ENCODE measurements at places on chromosomes 16 and 17. TPM values are rescaled to one million over a fixed set of nuclear protein-coding genes. Genes with fewer than 3 reads are reported as not detected.
A peak's percentile ranks its signal among the peaks of the same experiment; 100 is the strongest.

GRCh38 chr16:3654249-3654991, at the start of gene DNASE1:
Gene DNASE1, plus strand, starts transcription at chr16:3654691. Its CDS starts 683 bp downstream, at chr16:3655374.
- peak; percentile 46 for DNase-seq

DNA sequence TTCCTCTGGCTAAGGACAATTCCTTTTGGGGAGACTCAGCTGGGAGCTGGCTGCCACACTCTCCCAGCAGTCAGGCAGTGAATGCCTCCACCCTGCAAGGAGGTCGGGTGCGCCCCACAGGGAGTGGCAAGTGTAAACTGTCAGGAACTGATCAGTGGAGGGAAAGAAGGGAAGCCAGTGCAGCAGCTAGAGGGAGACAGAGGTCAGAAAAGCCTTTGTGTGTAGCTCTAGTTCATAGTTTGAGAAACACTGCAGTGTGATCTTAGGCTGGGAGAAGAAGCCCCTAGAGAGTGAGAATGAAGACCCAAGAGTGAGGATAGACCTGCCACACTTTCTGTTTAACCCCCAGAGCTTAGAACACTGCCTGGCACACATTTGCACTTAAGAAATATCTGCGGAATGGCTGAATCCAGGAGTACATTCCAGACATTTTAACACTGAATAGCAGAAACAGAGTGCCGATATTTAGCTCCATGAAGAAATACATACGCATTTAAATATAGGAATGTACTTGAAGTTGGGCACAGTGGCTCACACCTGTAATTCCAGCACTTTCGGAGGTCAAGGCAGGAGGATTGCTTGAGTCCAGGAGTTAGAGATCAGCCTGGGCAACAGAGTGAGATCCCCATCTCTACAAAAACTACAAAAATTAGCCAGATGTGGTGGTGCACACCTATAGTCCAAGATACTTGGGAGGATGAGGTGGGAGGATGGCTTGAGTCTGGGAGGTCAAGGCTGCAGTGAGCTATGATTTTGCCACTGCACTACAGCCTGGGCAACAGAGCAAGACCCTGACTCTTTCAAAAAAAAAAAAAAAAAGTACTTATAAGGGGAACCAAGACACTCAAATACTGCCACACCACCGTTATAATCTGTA, 11.1 kb upstream of the SLC5A11 start:
- no peak for DNase-seq

GRCh38 chr16:30882429-30883310, 11.2 kb downstream of the BCL7C start:
- DNase-seq: no peak

DNA sequence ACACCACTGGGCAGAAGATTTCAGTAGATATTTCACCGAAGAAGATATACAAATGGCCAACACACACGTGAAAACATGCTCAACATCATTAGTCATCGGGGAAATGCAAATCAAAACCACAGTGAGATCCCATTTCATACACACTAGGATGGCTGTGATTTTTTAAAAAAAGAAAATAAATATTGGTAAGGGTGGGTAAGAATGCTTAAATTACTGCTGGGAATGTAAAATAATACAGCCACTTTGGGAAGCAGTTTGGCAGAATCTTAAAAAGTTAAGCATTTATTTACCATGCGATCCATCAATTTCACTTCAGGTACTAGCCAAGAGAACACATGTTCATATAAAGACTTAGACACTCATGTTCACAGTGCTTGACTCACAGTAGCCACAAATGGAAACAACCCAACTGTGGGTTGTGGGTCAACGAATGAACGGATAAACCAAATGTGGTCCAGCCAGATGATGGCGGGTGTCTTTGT, 6.5 kb upstream of the C16orf74 start:
- no peak for DNase-seq

DOC2B gene
- polyA plus RNA-seq: 3.6 TPM

GRCh38 chr17:36705283-36705795, 104.0 kb downstream of the MRM1 start:
- DNase-seq: no peak

- peak; percentile 78 for DNase-seq
Observed at GRCh38 chr17:39699818-39700147, at the start of gene ERBB2. Gene ERBB2, plus strand, starts transcription at chr17:39700064. Its CDS starts 175 bp downstream, at chr17:39700239.

DNAH17 gene
- 3.3 TPM for polyA plus RNA-seq

MAZ gene
- polyA plus RNA-seq: 270 TPM

DNA sequence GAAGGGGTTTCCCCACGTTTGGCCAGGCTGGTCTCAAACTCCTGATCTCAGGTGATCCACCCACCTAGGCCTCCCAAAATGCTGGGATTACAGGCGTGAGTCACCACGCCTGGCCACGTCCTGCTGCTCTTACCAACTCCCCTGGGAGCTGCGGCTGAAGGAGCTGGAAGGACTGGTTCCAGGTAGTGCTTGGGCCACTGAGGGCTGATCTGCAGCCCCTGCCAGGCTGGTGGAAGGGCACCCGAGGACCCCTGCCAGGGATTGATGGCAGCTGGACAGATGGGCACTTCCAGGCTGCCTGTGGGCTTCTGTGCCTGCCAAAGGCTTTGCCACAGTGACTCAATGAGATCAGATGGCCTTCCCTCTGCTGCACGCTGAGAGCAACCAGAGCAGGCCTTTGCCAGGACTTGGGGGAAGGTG, 2.3 kb downstream of the OXLD1 start:
- no peak for DNase-seq

DNA sequence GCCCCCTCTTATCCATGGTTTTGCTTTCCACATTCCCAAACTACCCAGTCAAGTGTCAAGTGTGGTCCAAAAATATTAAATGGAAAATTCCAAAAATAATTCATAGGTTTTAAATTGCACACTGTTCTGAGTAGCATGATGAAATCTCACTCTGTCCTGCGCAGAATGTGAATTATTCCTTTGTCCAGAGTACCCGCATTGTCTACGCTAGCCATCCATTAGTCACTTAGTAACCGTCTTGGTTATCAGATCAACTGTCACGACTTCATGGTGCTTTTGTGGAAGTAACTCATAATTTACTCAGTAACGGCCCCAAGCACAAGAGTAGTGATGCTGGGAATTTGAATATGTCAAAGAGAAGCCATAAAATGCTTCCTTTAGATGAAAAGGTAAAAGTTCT, 94.9 kb downstream of the SLC39A11 start:
- DNase-seq: no peak

GRCh38 chr17:3761036-3761917, 37.6 kb downstream of the HASPIN start:
- no peak for DNase-seq

DNA sequence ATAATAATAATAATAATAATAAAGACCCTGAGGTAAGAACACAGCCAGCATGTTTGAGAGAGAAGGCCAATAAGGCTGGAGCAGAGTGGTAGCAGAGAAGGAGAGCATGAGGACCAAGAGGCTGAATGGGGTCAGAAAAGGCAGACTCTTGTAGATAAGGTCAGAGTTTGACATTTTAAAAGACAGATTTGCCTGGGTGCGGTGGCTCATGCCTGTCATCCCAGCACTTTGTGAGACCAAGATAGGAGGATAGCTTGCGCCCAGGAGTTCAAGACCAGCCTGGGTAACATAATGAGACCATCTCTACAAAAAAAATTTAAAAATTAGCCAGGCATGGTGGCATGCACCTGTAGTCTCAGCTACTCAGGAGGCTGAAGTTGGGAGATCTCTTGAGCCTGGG, 11.0 kb upstream of the WFIKKN2 start:
- DNase-seq: no peak

DNA sequence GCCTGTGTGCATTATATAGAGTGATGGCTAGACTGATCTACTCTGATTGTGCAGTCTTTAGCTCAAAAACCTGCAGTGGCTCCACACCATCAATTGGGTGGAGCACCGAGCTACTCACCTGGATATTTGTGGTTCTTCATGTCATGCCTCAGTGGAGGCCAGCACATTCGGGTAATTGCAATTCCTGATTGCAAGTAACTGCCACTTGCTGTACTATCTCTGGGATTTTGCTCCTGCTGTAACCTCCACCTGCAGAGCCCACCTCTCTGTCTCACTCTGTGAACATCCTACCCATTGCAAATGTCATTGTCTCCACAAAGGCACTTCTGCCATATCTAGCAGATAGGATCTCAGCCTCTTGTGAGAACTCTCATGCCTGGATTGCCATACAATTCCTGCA, 1.7 kb upstream of the CCL1 start:
- DNase-seq: no peak

DNA sequence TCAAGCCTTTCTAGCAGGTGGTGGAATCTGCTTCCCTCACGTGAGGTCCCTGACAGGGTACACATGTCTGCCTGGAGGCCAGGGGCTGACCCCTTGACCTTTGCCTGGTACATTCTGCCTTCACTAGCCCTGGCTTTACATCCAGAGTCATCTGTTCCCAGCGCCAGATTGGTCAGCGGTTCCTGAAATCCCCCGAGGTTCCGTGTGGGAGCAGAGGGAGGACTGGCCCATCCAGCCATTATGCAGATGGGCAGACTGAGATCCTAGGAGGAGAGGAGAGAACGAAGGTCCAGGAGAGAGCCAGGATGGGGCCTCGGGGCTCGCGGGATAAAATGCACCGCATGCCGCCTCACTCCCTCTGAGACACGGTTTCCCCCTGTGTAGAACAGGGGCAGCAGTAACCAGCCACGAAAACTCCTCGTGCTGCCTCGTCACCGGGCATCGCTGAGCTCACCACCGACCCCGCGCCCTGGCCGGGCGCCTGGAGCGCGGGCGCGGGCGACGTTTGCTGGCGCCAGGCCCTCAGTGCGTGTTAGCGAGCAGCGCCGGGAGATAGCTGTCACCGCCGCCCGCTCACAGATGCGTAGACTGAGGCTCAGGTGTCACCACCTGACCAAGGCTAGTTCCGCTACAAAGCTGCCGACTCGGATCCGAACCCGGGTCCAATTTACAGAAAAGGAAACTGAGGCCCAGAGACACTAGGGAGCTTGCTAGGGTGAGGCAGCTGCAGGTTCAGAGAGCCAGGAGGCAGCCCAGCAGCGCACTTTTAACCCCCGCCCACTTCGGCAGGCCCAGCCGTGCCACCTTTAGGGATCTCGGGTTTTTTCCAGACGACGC, 811 bp upstream of the MAP2K3 start:
- no peak for DNase-seq

Measured in hindlimb muscle (tissue), 1 donor.